ENCODE measurements at places on chromosomes 13 and 19. TPM values are rescaled to one million over a fixed set of nuclear protein-coding genes. Genes with fewer than 3 reads are reported as not detected.

Gene COL4A1
- 20.4 TPM for total RNA-seq

Gene ZIC2
- 0.59 TPM for total RNA-seq

Gene SLC5A5
- total RNA-seq: 0.75 TPM

- no peak for DNase-seq
- peaks cover 4% of the 10 kb centered on the region for H3K4me1 ChIP-seq
- H3K36me3 ChIP-seq: peaks cover 13% of the 10 kb centered on the region
- no peak overlapping the region for H3K27ac ChIP-seq
Observed at GRCh38 chr19:52331757-52332156, 4.3 kb upstream of the ZNF610 start.

DNA sequence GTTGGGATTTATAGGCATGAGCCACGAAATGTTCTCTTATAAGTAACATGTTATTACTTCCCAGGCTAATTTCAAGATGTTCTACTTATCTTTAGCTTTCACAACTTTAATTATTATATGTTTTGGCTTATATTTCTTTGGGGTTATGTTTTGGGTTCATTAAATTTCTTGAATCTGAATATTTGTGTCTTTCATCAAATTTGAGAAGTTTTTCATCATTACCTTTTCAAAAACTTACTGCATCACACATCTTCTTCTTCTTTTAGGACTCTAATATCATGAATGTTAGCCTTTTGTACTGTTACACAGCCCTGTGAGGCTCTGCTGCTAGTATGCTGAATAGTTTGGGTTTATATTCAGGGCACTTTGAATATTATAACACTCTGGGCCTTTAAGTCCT lies 9.7 kb upstream of the ZNF266 start:
- H3K4me1 ChIP-seq: no peaks in the 10 kb centered on the region
- peaks cover 42% of the 10 kb centered on the region for H3K36me3 ChIP-seq
- H3K27me3 ChIP-seq: no peaks in the 10 kb centered on the region
- DNase-seq: no peak
- no peak overlapping the region for H3K27ac ChIP-seq

GRCh38 chr13:105170438-105170837 lies 1365.0 kb downstream of the EFNB2 start:
- no peaks in the 10 kb centered on the region for H3K4me1 ChIP-seq
- H3K27me3 ChIP-seq: no peaks in the 10 kb centered on the region
- no peak for DNase-seq

All from type B pancreatic cell (in vitro differentiated cells).